Germinal center (tissue), 1 donor: ENCODE measurements at places on chromosomes 2 and 18.

GRCh38 chr2:99819766-99820165, 322.6 kb downstream of the AFF3 start:
- no peak for DNase-seq

- DNase-seq, result no peak
Observed at GRCh38 chr2:140696449-140696848, 1434.4 kb downstream of the LRP1B start.

GRCh38 chr18:73826098-73826497, 321.5 kb downstream of the FBXO15 start:
- DNase-seq, result no peak

GRCh38 chr2:235268535-235268934, 225.3 kb upstream of the AGAP1 start:
- DNase-seq, result no peak

- no peak for DNase-seq
Observed at GRCh38 chr2:144325086-144325485, 194.8 kb downstream of the ZEB2 start.

DNA sequence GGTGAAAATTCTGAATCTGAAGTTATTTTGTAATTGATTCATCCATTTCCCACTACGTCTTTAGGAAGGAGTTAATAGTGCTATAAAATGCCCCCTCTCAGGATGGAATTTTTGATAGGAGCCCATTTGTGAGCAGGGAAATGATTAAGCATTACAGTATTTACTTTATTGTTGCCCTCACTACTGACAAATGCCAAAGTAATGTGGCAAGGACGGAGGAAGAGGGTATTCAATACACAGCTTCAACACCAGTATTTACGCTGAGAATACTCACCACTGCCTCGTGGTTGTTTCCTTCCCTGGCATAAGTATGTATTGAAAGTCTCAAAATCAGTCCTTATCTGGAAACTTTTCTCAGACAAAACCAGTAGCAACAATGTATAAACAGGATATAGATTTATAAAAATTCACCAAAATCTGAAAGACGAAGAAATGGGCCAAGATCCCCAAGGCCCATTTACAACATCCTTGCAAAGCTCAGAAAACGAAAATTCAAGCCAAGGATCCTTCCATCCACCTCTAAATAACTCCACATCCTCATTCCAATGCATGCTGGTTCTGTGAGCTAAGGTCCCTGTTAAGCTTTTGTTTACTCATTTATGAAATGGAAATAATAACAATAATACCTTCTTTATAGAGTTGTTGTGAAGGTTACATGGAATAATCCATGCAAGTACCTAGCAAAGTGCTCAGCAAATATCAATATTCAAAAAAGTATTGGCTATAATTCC, 29.3 kb downstream of the FEZ2 start:
- no peak for DNase-seq

GRCh38 chr2:9548506-9548905, 7.1 kb downstream of the ADAM17 start:
- peak; percentile 36 for DNase-seq

GRCh38 chr2:33314541-33314940, 161.9 kb upstream of the RASGRP3 start:
- no peak for DNase-seq

- no peak for DNase-seq
Observed at GRCh38 chr2:105683011-105683492, 61.7 kb upstream of the NCK2 start.

DNA sequence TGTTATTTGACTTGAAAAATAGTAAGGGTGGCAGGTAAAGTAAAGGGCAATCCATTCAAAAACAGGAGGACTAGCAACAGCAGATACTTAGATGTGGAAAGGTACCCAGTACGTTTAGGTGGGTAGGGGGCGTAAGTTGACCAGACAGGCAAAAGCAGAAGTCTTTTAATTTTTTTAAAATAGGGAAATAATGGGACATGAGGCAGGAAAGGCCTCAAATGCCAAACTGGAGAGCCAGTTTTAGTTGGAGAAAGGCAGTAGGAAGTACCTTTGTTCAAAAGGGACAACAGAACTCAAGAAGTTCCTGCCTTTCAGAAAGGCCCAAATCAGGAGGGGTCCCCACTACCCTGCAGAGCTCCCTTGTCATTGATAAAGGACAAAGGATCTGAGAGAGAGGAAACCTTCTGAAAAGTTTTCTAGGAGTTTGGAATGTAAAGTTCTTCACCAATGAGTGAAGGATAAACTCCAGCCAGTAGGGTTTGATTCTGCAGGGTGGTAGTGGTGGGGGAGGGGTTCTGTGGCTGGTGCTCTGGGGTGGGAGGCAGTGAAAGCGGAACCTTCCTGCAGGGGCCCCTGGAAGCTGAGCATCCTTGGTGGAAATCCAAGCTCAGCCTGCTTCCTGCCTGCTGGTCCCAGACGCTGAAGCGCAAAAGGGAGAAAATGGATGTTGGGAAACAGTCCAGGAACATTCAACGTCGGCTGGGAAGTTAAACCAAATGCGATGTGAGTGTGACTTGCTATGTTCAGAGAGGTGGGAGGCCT, 40.1 kb downstream of the TMEM17 start:
- no peak for DNase-seq

- no peak for DNase-seq
Observed at GRCh38 chr2:216131175-216131926, 22.2 kb downstream of the XRCC5 start.

DNA sequence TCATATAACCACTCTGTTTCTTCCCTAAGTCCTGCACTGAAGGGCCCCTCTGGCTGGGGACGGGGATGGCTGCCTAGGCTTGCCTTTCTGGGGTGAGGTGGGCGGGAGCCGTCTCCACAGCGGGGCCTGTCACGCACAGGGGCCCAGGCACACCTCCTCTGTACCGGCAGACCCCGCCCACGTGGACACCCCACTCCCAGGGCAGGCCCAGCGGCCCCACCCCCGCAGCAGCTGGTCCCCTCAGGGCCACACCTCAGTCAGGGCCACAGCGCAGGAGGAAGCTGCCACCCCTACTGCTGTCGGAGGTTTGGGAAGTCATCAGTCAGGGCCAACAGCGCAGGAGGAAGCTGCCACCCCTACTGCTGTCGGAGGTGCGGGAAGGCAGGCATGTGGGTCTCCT, 257.6 kb upstream of the RAB6C start:
- DNase-seq, result no peak

GRCh38 chr18:77056344-77057005, 76.1 kb downstream of the MBP start:
- no peak for DNase-seq

GRCh38 chr2:145547620-145548019, 1027.7 kb upstream of the ZEB2 start:
- no peak for DNase-seq
